ENCODE measurements at places on chromosomes 1 and 21.

GRCh38 chr1:6743189-6744101 lies 41.8 kb upstream of the CAMTA1 start:
- DNase-seq, result no peak

GRCh38 chr1:160251687-160252526 lies 10.4 kb downstream of the DCAF8 start:
- no peak for DNase-seq

- DNase-seq, result no peak
Observed at GRCh38 chr1:41518471-41518870, 34.0 kb upstream of the EDN2 start.

DNA sequence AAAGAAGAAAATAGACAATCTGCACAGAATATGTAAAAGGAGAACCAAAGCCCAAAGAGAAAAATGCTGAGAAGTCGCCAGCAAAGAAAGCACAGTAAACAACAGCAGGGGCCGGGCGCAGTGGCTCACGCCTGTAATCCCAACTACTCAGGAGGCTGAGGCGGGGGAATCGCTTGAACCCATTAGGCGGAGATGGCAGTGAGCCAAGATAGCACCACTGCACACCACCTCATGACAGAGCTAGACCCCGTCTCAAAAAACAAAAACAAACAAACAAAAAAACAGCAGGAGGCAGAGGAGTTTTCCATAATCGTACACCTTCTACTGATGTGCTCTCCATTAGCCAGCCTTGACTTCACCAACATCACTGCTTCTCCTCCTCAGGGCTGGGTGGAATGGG lies 153.2 kb downstream of the LYPLAL1 start:
- DNase-seq, result no peak

- no peak for DNase-seq
Observed at GRCh38 chr1:38392861-38393260, 346.3 kb upstream of the POU3F1 start.

- DNase-seq, result no peak
Observed at GRCh38 chr1:32813941-32814739, 3.0 kb downstream of the YARS1 start.

- no peak for DNase-seq
Observed at GRCh38 chr1:99669821-99670220, 23.9 kb downstream of the PALMD start.

DNA sequence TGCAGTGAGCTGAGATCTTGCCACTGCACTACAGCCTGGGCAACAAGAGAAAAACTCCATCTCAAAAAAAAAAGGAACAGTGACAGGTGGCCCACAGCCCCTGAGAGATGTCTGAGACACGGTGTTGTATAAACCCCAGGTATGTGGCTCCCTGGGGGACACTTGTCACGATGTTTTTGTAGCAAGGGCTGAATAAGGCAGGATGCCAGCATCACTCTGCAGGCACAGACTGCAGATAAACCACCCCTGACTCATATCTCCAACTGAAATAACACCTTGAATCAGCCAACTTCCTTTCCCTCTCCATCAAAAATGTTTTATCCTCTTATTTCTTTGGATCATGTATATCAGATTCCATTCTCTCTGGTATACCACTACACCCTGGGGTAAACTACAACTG lies 52.5 kb downstream of the NMNAT2 start:
- no peak for DNase-seq

All from vagina (tissue), 2 donors.